ENCODE measurements at places on chromosomes 1 and 21. TPM values are rescaled to one million over a fixed set of nuclear protein-coding genes. Genes with fewer than 3 reads are reported as not detected.

GRCh38 chr1:244021427-244021826 lies 29.7 kb upstream of the ZBTB18 start:
- no peaks in the 10 kb centered on the region for H3K4me1 ChIP-seq
- H3K36me3 ChIP-seq, result no peaks in the 10 kb centered on the region
- no peak overlapping the region for H3K27ac ChIP-seq
- no peaks in the 10 kb centered on the region for H3K27me3 ChIP-seq
- DNase-seq, result no peak
- H3K4me3 ChIP-seq, result no peak overlapping the region

GRCh38 chr1:46480959-46481646 lies 8.5 kb upstream of the DMBX1 start:
- H3K27me3 ChIP-seq, result peaks cover 6% of the 10 kb centered on the region
- no peak overlapping the region for H3K27ac ChIP-seq
- no peak for DNase-seq
- H3K4me1 ChIP-seq, result no peaks in the 10 kb centered on the region
- H3K36me3 ChIP-seq, result no peaks in the 10 kb centered on the region

- peaks cover 10% of the 10 kb centered on the region for H3K4me1 ChIP-seq
- H3K36me3 ChIP-seq, result no peaks in the 10 kb centered on the region
- H3K27me3 ChIP-seq, result no peaks in the 10 kb centered on the region
- H3K27ac ChIP-seq, result no peak overlapping the region
- H3K4me3 ChIP-seq, result no peak overlapping the region
- DNase-seq, result no peak
Measured at GRCh38 chr1:91894036-91894761, 8.2 kb upstream of the TGFBR3 start.

ADGRL4 gene
- total RNA-seq, result not detected
